Right atrium auricular region (tissue), 2 donors: ENCODE measurements at places on chromosomes 2 and 18.

- H3K4me1 ChIP-seq, result peaks cover 5% of the 10 kb centered on the region
- no peak overlapping the region for H3K27ac ChIP-seq
- no peak overlapping the region for H3K4me3 ChIP-seq
Observed at GRCh38 chr18:23722646-23723045, 33.4 kb downstream of the LAMA3 start.

GRCh38 chr2:212794471-212794870 lies 255.9 kb upstream of the ERBB4 start:
- H3K36me3 ChIP-seq, result no peaks in the 10 kb centered on the region
- H3K27me3 ChIP-seq, result no peaks in the 10 kb centered on the region
- H3K4me1 ChIP-seq, result no peaks in the 10 kb centered on the region
- no peak for DNase-seq

DNA sequence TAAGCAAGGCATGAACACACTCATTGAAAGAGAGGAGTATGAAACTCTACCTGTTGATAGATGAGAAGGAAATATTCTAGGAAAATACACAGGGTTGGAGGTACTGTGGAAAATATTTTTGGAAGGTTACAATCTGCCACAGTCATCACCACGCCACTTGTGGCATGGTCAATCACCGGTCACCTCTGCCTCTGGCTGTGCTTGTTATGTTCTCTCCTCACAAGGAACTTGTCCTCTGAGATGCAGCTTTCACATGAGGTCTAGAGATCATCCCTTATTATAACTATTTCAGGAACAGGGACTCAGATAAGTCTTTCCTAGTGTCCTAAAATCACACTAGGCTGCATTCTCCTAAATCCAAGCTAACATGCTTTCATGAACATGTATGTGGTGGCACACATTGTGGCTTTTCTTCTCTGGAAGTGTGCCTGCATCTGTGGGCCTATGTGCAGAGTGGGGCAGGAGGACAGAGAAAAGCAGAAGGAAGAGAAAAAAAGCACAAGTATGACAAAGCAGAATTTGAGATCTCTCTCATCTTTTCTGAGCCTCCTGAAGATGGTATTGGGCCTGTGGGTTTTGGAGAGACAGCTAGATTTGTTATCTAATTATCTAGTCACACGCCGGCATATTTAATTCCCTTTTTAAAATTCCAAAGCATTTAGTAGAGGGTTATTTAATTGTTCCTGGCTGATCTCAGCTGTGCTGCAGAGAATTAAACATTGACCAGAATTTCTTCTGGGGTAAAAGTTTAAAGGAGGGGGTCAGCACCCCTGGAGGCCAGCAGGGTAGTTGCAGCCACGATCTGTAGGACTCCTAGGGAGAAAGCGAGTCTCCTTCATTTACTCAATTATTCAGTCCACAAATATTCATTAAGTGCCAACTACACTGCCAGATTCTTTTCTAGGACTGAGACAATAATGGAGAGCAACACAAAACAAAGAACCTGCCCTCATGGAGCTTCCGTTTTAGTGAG lies 294.6 kb downstream of the RDH14 start:
- no peak overlapping the region for H3K4me3 ChIP-seq
- DNase-seq, result no peak
- no peak overlapping the region for H3K27ac ChIP-seq
- no peaks in the 10 kb centered on the region for H3K36me3 ChIP-seq
- no peaks in the 10 kb centered on the region for H3K27me3 ChIP-seq
- H3K4me1 ChIP-seq, result no peaks in the 10 kb centered on the region

DNA sequence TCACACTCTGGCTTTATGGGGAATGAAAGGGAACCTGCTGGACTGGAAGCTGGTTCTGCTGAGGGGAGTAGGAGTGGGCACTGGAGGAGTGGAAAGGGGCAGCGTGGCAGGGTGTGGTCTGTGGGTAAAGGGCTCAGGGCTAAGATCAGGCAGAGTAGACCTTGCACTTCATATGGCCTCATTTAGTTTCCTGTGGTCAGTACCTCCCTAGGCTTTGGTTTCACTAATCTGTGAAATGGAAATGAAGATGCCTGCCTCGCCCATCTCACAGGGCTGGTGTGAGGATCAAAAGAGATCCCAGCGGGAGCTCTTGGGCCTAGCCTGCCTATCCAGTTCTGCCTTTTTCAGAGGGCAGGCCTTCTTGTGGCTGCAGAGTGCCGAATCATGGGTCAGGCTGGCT lies 208.7 kb downstream of the LOXHD1 start:
- H3K27me3 ChIP-seq, result no peaks in the 10 kb centered on the region
- DNase-seq, result no peak
- H3K36me3 ChIP-seq, result peaks cover 7% of the 10 kb centered on the region
- H3K27ac ChIP-seq, result no peak overlapping the region
- H3K4me3 ChIP-seq, result no peak overlapping the region
- no peaks in the 10 kb centered on the region for H3K4me1 ChIP-seq

DNA sequence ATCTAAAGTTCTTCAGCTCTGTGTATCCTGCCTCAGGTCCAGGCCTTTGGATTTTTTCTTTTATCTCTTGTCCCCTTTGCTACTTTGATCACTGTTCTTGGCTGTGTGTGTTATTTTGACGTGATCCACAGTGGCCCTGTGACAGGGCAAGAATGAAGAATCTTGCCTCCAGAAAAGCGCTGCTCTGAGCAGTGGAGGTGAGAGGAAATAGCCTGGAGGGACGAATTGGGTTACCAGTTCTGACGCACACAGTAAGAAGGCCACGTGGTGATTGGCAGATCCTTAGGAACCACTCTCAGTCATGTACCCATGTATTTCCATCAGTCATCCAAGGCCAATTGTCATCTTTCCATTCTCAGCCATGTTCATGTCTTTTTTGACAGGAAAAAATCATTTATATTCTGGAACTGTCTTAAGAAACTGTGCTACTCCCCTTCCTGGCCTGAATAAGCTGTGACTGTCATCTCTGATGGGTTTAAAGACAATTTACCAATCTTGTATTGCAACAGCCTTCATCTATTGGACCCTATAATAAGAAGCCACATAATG lies 47.6 kb downstream of the MAPK4 start:
- DNase-seq, result no peak
- H3K4me1 ChIP-seq, result peaks cover 11% of the 10 kb centered on the region

- no peak for DNase-seq
- no peaks in the 10 kb centered on the region for H3K27me3 ChIP-seq
- no peak overlapping the region for H3K27ac ChIP-seq
- no peaks in the 10 kb centered on the region for H3K4me1 ChIP-seq
- no peak overlapping the region for H3K4me3 ChIP-seq
Observed at GRCh38 chr2:62938126-62938525, 112.5 kb upstream of the OTX1 start.

- no peak overlapping the region for H3K4me3 ChIP-seq
- peak overlapping the region; percentile 35 for H3K27ac ChIP-seq
- no peaks in the 10 kb centered on the region for H3K27me3 ChIP-seq
- no peaks in the 10 kb centered on the region for H3K36me3 ChIP-seq
- peaks cover 13% of the 10 kb centered on the region for H3K4me1 ChIP-seq
Observed at GRCh38 chr2:176729706-176730569, 460.7 kb downstream of the MTX2 start.

DNA sequence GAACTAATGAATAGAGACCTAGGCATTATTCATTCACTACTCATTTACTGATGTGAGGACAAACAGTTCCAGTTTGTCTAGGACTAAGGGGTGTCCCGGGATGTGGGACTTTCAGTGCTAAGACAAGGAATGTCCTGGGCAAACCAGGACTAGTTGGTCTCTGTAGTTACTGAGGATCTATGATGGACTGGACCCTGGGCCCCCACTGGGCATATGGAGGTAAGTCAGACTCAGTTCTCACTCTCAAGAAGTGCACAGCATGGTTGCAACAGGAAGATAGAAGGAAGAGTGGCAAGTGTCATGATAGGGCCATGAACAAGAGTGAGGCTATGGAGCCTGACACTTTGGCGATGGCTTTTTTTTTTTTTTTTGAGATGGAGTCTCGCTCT lies 128.2 kb downstream of the MYCN start:
- H3K27ac ChIP-seq, result no peak overlapping the region
- no peak overlapping the region for H3K4me3 ChIP-seq

- H3K27ac ChIP-seq, result no peak overlapping the region
- no peak overlapping the region for H3K4me3 ChIP-seq
- no peak for DNase-seq
Observed at GRCh38 chr2:205496370-205496769, 185.9 kb upstream of the NRP2 start.

- no peak overlapping the region for H3K4me3 ChIP-seq
- no peak for DNase-seq
- H3K4me1 ChIP-seq, result no peaks in the 10 kb centered on the region
- H3K36me3 ChIP-seq, result no peaks in the 10 kb centered on the region
- H3K27me3 ChIP-seq, result no peaks in the 10 kb centered on the region
Observed at GRCh38 chr2:43718530-43719124, 42.4 kb upstream of the C1GALT1C1L start.

- no peaks in the 10 kb centered on the region for H3K4me1 ChIP-seq
- DNase-seq, result no peak
- no peak overlapping the region for H3K27ac ChIP-seq
- no peaks in the 10 kb centered on the region for H3K36me3 ChIP-seq
- no peaks in the 10 kb centered on the region for H3K27me3 ChIP-seq
Observed at GRCh38 chr18:49170925-49171505, 220.2 kb upstream of the SMAD7 start.

GRCh38 chr2:36413218-36413617 lies 57.6 kb downstream of the CRIM1 start:
- DNase-seq, result no peak
- no peaks in the 10 kb centered on the region for H3K27me3 ChIP-seq
- peak overlapping the region; percentile 44 for H3K27ac ChIP-seq
- H3K4me3 ChIP-seq, result no peak overlapping the region
- peaks cover 76% of the 10 kb centered on the region for H3K4me1 ChIP-seq

DNA sequence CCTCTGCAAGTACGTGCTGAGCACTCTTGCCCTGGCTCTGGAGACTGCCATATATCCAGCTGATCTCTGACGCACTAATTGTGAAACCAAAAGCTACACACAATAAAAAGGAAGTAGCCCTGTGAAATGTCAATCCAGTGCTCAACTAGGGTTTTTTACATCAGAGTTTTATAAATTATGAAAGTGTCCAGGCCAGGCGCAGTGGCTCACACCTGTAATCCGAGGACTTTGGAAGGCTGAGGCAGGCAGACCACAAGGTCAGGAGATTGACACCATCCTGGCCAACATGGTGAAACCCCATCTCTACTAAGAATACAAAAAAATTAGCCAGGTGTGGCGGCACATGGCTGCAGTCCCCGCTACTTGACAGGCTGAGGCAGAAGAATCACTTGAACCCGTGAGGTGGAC lies 24.5 kb upstream of the PEX13 start:
- H3K4me3 ChIP-seq, result no peak overlapping the region
- H3K36me3 ChIP-seq, result no peaks in the 10 kb centered on the region
- no peak for DNase-seq

DNA sequence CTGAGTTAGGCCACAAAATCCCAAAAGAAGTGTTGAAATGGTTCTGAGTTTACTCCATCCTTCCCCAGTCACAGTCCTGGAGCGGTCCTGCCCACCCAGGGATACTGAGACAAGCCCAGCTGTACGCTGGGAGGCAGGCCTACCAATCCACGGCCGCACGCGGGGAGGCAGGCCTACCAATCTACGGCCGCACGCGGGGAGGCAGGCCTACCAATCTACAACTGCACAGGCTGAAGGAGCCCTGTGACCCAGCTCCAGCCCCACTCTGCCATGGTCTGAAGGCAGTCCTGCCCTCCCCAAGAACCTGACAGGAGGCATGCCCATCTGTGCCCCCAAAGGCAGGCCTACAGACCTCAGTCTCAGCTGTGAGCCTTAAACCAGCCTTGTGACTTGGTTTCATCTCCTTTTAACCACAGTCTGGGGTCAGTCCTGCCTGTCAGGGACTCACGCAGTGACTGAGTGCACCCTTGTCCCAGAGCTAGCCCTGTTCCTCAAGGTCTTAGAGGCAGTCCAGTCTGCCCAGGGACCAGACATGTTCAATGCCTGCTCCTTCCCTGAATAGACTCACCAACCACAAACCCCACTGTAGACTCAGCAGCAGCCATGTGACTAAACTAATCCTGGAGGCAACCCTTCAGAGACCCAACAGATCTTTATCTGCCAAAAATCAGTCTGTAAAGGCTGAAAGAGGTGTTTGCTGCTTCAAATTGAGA lies 36.8 kb downstream of the GPC1 start:
- no peaks in the 10 kb centered on the region for H3K27me3 ChIP-seq
- H3K4me3 ChIP-seq, result no peak overlapping the region
- no peaks in the 10 kb centered on the region for H3K4me1 ChIP-seq
- H3K27ac ChIP-seq, result no peak overlapping the region
- H3K36me3 ChIP-seq, result no peaks in the 10 kb centered on the region

GRCh38 chr2:239318790-239319661 lies 81.8 kb downstream of the HDAC4 start:
- H3K36me3 ChIP-seq, result no peaks in the 10 kb centered on the region
- H3K27me3 ChIP-seq, result no peaks in the 10 kb centered on the region
- H3K4me3 ChIP-seq, result peak overlapping the region; percentile 19
- H3K4me1 ChIP-seq, result peaks cover 53% of the 10 kb centered on the region
- H3K27ac ChIP-seq, result peak overlapping the region; percentile 85
- DNase-seq, result no peak

DNA sequence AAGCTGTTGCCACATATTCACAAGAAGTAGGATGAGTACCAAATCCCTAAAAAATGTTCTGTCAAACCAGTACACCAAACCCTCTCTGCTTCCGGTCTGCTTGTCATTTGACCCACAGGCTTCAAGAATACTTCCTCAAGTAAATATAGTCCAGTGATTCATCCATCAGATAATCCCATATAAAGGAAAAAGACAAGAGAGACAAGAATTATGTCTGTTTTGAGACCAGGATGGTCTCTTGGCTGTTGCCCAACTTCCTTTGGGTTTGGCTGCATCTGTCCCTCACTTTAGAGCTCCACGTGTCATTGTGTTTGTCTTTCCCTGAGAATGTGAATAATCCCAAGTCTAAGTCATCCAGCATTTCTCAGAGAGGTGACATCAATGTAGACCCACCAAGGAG lies 91.5 kb upstream of the NRP2 start:
- H3K4me1 ChIP-seq, result no peaks in the 10 kb centered on the region
- no peak overlapping the region for H3K27ac ChIP-seq
- no peak overlapping the region for H3K4me3 ChIP-seq
- no peak for DNase-seq
- no peaks in the 10 kb centered on the region for H3K27me3 ChIP-seq

DNA sequence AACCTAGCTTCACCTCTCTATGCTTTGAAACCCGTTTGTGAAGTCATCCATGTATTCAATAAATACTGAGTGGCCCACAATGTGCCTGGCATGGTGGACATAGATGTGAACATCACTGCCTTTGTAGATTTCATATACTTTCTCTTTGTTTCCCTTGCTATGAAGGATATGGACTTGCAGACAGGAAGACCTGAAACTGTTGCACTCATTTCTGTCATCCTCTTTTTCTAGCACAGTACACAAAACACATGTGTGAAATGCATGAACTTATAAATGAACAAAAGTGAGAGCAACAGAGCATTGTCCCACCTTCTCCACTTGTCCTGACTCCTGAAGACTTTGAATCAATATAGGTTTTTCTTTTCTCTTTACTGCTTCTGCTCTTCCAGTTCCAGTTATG lies 249.4 kb upstream of the LINC00305 start:
- no peaks in the 10 kb centered on the region for H3K27me3 ChIP-seq
- H3K27ac ChIP-seq, result no peak overlapping the region
- H3K4me3 ChIP-seq, result no peak overlapping the region
